Psoas muscle (tissue), 8 donors: ENCODE measurements at places on chromosomes 2 and 18. TPM values are rescaled to one million over a fixed set of nuclear protein-coding genes. Genes with fewer than 3 reads are reported as not detected.
A peak's percentile ranks its signal among the peaks of the same experiment; 100 is the strongest.

STPG4 gene
- 0.03 TPM for polyA plus RNA-seq

DNA sequence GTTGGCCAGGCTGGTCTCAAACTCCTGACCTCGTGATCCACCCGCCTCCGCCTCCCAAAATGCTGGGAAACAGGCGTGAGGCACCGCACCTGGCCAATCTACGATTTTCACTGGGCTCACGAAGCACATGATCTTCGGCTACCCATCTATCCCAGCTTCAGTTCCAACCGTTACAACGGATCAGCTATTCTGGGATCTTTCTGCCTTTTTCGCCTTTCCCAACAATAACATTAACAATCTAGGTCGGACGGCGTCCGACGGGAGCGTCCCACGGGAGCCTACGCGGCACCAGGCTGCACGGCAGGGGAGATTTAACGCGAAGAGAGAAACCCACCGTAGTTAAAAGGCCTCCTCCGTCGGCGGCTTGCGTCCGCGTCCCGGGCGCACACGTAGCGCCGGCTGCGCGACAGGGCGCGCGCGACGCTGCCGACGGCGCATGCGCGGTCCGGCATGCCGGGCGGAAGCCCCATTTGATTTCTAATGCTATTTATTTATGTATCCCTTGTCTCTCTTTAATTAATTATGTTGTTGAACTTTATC is at the start of gene MSL3B:
Gene MSL3B, minus strand, starts transcription at position 394 of the 540 bp plus-strand sequence.
- DNase-seq: peak; percentile 26

DNA sequence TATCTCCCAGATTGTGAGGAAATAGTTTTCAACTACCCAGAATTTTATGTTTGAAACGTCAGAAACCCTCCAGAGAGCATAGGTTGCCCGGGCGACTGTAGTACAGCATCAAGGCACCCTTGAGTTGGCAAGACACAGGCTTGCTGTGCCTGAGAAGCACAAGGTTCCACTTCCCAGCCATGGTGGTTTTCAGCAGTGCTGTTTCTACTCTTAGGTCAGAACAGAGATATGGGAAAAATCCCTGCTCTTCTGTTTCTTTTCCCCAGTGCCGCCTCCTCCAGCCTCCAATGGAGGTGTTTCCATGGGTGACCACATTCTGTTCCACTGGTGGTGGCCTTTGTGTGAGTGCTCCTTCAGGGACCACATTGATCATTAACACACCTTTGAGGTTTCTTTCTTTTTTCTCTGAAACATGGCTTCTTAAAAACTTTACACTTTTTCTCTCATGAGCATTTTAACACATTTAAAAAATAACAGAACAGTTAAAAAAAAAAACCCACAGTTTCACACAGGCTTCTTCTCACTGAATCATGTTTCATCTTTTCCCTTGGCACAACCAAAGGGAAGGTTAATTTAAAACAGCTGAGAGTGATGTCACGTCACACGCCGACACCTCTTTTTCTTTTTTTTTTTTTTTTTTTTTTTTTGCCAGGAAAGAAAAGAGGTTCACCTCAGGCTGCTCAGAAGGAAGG is 229.3 kb upstream of the HDAC4 start:
- DNase-seq: no peak

DNA sequence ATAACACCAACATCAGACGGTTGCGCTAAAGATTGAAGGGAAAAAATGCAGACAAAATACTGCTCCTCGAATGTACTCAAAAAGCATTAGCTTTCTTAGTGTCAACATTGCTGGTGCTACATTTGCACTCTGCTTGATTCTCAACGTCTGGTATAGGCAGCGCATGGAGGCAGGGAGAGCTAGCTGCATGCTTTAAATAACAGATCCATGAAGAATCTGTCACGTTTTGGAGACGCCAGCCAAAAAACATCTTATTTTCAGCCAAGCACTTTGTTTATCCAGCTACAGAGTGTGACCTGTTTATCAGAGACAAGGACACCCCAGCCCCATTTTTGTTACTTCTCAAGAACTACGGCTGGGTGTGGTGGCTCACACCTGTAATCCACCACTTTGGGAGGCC is 59.5 kb downstream of the APOB start:
- DNase-seq: no peak
